ENCODE measurements at places on chromosomes 13 and 19.

DNA sequence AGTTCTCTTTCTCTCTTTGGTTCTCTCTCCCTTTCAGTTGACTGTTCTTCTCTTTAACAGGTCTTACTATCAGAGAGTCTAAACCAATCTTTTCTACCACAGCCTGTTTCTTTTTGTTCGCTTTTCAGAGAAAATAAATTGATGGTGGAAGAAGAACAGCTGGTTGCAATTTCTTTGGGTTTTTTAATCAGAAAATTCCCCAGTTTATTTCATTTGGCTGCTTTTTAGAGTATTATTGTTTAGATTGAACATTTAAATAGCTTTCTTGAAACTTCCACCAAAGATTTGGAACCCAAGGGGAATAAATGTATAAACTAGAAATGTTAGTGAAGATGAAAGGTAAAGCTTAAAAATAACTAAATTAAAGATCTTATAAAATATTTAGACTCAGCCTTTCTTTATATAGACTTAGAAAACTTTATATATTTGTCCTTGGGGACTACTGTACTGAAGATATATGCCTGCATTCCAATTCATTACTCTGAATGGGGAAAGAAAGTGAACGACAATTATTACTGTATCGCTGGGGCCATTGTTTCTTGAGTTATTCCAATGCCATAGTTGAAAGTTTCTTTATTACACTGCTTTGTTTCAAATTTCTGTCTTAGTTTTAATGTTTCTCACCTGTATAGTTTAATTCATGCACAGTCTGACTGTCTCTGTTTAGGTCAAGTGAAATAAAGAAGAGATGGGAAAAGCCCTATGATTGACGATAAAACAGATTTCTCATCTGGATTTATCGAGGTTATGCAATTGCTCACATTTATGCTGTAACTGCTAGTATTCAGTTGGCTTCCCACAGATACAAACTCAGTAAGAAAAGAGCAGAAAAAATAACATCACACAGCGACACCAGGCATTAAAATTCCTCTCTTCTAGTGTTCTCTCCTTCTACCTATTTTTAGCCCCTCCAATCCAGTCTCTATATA lies 169.4 kb upstream of the CSNK1A1L start:
- no peak for DNase-seq

- DNase-seq: no peak
These were observed 14.0 kb downstream of the GNA15 start for GRCh38 chr19:3149526-3150505.

DNA sequence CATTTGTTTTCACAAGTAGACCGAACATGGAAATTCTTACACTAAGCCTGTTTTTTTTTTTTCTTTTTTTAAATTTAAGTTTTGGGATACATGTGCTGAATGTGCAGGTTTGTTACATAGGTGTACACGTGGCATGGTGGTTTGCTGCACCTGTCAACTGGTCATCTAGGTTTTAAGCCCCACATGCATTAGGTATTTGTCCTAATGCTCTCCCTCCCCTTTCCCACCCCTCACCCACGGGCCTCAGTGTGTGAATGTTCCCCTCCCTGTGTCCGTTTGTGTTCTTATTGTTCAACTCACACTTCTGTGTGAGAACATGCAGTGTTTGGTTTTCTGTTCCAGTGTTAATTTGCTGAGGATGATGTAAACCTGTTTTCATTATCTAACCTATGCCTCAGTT lies 2.6 kb downstream of the NLRP4 start:
- no peak for DNase-seq

DNA sequence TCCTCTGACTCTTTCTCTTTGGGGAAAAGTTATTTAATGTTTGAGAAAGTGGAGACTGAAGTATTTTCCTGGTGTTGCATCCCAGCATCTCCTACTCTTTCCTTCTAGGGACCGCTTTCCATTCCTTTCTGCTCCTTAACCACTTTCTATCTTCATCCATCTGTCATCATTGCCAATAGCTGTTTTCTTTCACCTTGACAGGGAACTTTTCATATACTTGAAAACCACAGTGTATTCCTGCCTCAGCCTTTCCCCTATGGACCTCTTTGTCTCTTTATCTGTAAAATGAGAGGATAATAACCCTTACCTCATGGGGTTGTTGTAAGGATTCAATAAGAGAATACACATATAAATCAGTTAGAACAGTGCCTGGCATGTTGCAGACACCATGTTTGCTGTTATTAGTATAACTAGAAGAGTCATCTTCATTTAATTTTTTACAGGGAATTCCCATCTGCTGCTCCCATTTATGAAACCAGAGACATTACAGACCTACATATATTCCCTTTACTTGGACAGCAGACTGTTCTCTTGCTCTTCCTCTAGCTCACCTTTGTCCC lies 31.8 kb downstream of the LCP1 start:
- DNase-seq: no peak

DNA sequence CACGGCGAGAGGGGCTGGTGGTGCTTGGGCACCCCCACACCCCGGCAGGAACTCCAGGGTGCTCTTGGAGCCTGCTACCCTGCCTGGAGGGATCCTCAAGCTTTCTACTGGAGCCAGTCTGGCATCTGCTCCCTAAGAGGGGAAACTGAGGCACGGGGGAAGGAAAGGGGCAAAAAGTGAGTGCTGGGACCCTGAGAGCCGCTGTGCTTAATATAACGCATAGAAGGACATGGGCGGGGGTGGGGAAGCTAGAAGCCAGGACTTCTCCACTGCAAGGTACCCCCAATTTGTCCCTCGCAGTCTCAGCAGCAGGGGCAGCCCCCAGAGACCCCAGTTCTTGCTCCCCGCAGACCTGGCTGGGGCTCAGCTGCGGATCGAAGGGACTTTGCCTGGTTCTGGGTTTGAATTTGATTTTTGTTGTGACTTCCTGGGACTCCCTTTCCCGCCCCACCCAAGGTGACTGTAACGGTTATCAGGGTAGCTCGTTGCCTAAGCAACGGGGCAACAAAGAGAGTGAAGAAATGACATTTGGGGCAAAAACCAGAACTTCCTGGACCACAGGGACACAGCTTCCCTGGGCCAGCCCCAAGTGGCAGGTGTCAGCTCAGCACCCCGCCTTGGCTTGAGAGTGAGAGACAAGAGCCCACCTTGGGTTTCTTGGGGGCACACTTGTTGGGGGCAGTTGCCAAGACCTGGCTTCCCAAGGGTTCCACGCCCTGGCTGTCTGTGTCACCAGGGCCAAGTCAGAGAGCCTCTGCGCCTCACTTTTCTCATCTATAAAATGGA lies 638 bp downstream of the ADGRE5 start:
- DNase-seq: no peak

DNA sequence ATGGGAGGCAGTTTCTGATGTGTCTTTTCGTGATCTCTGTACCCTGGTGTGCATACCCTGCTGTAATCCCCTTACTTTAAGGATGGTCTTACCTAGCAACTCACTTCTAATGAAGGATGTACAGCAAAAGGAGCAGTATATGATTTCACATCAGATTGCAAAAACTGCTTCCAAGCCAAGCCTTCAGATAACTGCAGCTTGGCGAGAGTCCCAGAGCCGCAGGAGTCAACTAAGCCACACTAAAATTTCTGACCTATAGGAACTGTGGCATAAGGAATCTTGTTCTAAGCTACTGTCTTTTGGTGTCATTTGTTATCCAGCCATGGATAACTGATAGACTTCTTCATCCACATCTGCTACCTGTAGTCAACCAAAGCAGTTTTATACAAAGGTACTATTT lies 496.7 kb downstream of the GPC6 start:
- DNase-seq: no peak

- DNase-seq: no peak
These were observed 31.5 kb upstream of the MYO16 start for GRCh38 chr13:108597943-108598342.

DNA sequence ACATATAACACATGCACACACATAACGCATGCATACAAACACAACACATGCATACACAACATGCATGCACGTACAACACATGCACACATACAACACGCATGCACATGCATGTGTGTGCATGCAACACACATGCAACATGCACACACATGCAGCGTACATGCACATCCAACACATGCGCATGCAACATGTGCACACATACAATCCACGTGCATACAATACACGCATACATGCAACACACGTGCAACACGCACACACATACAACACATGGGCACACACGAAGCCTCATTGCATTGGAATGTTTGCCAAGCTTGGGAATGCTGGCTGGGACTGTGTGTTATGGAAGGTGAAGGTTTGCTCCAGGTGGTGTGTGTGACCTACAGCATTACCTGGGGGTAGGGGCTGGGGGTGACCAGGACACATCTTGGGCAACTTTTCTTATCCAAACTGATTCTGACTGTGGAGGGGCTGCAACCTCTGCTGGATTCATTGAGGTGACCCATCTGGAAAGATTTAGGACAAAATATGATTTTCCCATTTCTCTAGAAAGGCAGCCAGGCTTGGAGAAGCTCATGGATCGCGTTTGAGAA lies 58.9 kb downstream of the SPACA7 start:
- no peak for DNase-seq

DNA sequence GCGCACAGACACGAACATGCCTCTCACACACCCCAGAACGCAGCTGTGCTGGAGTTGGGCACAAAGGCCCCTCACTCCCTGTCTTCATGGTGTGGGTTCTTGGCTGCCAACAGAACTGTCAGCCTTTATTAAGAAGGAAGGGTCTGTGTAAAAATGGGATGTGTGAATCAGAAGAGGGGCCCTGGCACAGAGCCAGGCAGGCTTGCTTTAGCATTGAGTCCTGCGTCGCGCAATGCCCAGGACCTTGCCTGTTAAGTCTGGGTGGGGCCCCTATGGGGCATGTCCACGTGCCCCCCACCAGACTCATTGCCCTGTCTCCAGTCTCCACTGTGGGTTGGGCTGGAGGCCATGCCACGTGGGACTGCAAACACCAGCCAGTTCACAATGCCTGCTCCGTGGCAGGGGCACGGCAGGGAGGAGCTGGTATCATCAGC lies 84.8 kb downstream of the SLC7A1 start:
- DNase-seq: no peak

GRCh38 chr19:6417713-6418561 lies 6.7 kb downstream of the KHSRP start:
- DNase-seq: no peak

GRCh38 chr19:2865334-2866100 lies 1.6 kb upstream of the ZNF556 start:
- DNase-seq: no peak

GRCh38 chr13:22793598-22794134 lies 387.1 kb upstream of the SGCG start:
- DNase-seq: no peak

DNA sequence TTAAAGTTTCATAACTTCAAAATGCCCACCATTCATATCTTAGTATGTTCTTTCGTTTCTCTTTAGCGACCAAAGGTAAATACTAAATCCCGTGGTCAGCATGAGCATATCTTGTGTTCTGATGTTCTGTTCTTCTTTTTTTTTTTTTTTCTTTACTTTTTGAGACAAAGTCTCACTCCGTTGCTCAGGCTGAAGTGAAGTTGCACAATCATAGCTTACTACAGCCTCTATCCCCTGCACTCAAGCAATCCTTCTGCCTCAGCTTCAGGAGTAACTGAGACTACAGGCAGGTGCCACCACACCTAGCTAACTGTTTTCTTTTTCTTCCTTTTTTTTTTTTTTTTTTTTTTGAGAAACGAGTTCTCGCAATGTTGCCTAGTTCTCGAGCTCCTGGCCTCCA lies 60.9 kb upstream of the ATP12A start:
- no peak for DNase-seq

GRCh38 chr19:22052644-22053013 lies 345 bp downstream of the ZNF257 start:
- no peak for DNase-seq

DNA sequence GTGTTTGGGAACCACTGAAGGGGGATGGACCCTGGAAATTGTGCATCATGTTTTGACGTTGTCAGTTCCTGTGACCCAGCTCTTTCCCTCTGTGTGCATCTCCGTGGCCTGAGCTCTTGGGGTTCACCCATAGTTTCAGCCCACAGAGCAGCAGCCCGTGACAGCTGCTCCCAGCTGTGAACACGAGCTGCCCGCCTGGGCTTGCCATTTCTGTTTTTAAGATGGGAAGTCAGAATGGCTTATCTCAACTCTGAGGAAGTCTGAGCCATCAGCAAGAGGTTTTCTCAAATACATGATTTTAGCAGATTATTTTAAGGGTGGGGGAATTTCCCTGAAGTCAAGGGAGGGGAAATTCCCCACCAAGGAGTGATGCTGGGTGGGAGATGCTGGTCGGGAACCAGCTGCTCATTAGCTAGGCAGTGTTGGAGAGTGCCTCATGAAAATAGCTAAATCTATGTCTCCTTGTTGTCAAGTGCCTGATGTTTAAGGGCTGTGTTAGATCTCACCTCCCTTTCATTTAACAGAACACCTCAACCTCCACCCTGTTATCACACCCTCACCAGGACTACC lies 34.8 kb upstream of the C1QTNF9 start:
- DNase-seq: no peak

DNA sequence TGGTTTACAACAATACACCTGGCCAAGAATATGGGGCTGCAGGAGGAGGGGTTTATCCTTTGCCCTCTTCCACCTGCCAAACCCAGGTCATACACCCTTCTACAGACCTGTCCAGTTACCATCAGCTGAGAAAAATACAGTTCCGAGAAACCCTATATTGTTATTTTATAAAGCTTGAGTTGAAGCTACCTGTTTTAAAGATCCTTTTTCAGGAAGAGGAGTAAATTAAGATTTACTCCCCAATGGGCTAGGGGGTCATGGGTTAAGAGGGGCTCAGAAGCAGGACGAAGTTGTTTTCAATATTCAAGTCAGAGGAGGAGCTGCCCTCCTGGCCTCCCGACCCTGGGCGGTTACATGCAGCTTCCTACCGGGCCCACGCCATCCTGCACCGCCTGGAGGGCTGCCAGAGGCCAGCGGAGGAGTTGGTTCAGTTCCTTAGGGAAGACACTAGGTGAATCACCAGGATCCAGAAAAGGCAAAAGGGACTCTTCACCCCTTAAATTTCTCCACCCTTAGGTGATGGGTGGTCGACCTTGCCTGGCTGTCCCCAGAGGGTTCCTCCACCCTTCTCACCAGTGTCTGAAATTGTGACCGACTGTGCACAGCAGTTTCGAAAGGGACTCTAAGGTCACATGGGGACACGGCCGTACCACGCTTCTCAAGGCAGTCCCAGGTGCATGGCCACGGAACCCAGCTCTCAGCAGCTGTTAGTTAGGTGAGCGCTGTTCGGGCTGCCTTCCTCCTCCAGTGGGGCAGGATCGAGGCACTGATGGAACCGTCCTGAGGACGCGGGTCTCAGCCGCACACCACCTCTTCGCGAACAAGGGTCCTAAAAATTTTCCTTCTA lies 1.2 kb downstream of the GJB2 start:
- no peak for DNase-seq

- DNase-seq: no peak
These were observed 9.1 kb upstream of the ACOD1 start for GRCh38 chr13:76939215-76939614.

GRCh38 chr13:100619940-100620339 lies 31.4 kb upstream of the GGACT start:
- no peak for DNase-seq

- DNase-seq: no peak
These were observed 33.9 kb upstream of the MBNL2 start for GRCh38 chr13:97188207-97188606.

DNA sequence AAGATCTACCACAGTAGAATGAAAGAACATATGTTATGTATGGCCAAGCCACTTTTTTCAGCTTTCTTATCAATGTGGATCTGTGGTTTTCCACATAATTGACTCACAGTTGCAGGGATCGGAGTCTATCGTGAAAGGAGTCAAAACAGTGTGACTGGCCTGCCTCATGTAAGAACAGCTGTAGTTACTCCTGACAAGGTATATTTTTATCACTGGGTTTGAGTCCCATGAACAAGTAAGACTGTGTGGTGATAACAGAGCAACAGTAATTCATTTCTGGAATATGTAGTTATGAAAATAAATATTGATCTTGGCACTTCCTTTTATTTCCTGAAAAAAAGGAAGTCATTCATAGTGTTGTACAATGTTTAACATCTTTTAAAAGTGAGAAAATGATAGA lies 416.6 kb downstream of the KLF12 start:
- no peak for DNase-seq

All from DMS 273 treated with DMSO at 0.1 percent for 48 hours (cell line).